ENCODE measurements at places on chromosomes 16 and 17.

DNA sequence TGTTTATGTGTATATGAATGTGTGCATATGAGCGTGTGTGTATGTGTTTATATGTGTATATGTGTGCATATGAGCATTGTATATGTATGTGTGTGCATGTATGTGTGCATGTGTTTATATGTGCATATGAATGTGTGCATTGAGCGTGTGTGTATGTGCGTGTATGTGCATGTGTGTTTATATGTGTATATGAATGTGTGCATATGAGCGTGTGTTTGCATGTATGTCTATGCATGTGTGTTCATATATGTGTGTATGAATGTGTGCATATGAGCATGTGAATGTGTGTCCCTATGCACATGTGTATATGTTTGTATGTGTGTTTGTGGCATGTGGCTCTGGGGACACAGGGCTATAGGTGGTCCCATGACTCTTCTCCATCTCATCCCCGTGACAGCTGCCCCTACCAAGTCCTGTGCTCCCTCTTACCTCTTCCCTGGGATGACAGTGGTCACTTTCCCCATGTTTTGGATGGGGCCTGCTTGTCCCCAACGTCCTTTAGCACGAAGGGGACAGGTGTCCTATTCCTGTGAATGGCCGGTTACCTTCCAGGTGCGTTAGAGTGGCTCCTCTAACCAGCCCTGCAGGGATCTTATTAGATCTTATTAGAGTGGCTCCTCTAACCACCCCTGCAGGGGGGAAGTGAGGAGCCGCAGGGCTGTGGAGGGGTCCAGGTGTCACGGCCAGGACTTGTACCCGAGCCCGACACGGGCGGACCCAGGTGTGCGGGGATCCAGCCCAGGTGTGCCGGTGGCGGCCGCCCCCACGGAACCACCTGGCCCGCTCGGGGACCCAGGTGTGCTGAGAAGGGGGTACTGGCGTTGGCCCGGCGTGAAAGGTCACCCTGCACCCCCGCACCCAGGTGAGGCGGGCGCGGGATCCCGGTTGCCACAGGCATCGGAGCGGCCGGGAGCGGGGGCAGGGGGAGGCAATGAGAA lies 105.6 kb downstream of the SEC14L1 start:
- DNase-seq = no peak

GRCh38 chr16:60279061-60279665 lies 1545.0 kb upstream of the GOT2 start:
- no peak for DNase-seq

DNA sequence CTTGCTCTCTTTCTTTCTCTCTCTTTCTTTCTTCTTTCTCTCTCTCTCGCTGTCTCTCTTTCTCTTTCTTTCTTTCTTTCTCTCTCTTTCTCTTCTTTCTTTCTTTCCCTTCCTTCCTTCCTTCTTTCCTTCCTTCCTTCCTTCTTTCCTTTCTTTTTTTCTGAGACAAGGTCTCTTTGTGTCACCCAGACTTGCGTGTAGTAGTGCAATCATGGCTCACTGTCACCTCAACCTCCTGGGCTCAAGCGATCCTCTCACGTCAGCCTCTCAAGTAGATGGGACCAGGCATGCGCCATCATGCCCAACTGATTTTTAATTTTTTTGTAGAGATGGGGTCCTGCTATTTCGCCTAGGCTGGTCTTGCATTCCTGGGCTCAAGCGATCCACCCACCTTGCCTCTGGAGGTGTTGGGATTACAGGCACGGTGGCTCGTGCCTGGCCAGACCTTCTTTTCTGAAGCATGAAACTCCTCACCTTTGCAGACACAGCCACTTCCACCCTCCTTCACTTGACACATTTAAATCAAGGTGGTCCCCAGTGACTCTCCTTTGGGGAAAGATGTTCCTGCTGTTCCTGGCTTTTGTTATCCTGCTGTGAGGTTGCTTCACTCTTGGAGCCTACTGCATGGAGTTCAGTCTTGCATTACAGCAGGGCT lies 26.8 kb upstream of the NKD1 start:
- DNase-seq = no peak

DNA sequence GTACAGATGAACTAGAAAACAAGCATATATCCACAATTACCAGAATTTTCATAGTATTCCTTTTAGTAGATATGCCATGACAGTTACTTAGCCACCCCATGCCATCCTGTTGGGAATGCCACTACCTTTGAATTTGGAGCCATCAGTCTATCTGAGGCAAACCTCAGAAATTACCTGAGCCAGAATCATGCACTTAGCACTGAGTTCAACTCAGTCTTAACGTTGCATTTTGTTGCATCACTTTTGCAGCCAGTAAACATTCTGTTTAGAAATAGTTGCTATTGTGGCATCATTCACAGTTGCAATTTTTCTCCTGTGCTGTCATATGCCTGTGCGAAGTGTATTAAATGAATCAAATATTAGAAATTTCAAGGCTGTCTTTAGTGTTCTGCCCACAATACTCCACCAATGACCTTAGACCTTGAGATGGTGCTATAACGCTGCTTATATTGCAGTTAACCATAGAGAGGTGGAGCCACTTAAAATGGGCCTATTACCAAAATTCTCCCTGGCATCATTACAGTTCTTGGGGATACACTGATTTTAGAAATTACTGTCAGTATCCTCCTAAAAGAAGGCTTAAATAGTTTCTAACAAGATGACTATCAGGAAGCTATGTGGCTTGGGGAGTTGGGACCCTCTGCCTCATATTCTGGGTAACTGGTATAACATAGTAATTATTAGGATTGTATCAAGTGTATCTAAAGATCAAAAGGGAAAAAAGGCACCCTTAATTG lies 11.1 kb downstream of the PTRH2 start:
- no peak for DNase-seq

- DNase-seq = no peak
Measured at GRCh38 chr16:66085651-66086050, 280.8 kb upstream of the CDH5 start.

- no peak for DNase-seq
Measured at GRCh38 chr16:10840703-10841102, 22.1 kb upstream of the TVP23A start.

DNA sequence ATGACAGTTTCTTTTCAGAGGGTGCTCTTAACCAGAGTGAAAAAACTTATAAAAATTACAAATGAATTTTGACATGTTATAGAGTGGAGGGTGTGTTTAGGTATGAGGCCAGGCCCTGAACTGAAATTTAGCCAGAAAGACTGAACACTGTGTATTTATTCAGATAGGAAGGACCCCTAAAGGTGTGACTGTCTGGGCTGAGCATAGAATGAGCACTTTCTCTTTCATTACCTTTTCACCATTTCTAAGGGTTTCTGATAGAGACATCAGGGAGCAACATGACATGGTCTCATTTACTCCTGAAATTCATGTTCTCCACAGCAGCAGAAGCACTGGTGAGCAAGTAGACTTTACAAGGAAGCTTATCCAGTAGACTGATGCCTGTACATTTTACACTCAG lies 32.9 kb downstream of the MRTFB start:
- no peak for DNase-seq

- DNase-seq = peak; percentile 79
Measured at GRCh38 chr17:29615492-29616299, 7.0 kb downstream of the CORO6 start.

GRCh38 chr17:29102741-29103181 lies 59.8 kb downstream of the PIPOX start:
- no peak for DNase-seq

- DNase-seq = no peak
Measured at GRCh38 chr16:4661661-4662060, 31.7 kb upstream of the NUDT16L1 start.

- DNase-seq = no peak
Measured at GRCh38 chr17:57889252-57889651, 39.4 kb upstream of the MRPS23 start.

DNA sequence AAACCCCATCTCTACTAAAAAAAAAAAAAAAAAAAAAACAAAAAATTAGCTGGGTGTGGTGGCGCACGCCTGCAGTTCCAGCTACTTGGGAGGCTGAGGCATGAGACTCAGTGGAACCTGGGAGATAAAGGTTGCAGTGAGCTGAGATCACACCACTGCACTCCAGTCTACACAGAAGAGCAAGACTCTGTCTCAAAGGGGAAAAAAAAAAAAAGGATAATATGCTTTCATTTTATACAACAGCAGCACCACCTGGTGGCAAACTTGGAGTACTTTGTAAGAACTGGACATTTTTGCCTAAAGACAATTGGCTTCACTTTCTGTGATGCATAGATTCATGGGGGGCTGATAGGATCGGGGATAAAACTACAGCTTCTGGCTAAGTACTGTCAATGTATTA lies 8.5 kb downstream of the CHTF8 start:
- DNase-seq = peak; percentile 9

DNA sequence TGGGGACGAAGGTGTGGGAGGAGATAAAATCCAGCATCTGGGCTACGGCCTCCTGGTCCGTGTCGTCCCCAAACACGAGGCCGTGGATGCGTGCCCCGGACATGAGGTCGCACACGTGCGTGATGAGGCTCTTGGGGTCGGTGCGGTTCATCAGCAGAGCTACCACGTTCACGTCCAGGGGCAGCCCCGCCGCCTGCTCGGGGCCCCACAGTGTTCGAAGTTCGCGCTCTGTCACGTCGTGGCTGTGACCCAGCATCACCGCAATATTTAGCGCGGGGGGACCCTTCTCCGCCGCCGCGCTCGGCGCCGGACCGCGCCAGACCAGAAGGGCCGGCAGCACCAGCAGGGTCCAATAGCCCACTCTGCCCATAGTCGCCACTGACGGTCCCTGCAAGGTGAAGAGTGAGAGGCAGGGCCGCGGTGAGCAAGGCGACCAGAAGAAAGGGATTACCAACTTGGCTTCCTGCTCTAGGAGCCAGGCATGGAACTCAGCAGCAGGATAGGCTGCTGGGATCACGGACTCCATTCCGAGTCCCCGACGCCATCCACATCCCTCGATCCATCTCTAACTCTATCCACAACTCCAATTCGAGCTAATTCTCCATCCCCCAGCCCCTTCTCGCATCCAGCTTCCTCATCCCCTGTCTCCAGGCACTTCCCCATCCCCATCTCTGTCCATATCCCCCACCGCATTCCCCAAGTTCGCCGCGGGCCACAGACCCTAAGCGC lies 2.0 kb downstream of the GRIN2A start:
- DNase-seq = no peak

- DNase-seq = no peak
Measured at GRCh38 chr17:30299000-30299399, 7.3 kb upstream of the BLMH start.

GRCh38 chr17:62092784-62093183 lies 27.7 kb upstream of the MED13 start:
- no peak for DNase-seq

- DNase-seq = peak; percentile 92
Measured at GRCh38 chr16:4053301-4053845, 62.9 kb downstream of the ADCY9 start.

- no peak for DNase-seq
Measured at GRCh38 chr16:865026-865425, 64.5 kb upstream of the GNG13 start.

GRCh38 chr17:35295686-35296085 lies 52.8 kb downstream of the SLFN5 start:
- DNase-seq = no peak

- peak; percentile 99 for DNase-seq
Measured at GRCh38 chr17:7716901-7717755, at the start of gene DNAH2. Gene DNAH2 (plus strand): TSS chr17:7717744. CDS start chr17:7719735, 1,991 bp downstream.

GRCh38 chr16:30927789-30928378 lies 4.5 kb downstream of the FBXL19 start:
- DNase-seq = peak; percentile 94

DNA sequence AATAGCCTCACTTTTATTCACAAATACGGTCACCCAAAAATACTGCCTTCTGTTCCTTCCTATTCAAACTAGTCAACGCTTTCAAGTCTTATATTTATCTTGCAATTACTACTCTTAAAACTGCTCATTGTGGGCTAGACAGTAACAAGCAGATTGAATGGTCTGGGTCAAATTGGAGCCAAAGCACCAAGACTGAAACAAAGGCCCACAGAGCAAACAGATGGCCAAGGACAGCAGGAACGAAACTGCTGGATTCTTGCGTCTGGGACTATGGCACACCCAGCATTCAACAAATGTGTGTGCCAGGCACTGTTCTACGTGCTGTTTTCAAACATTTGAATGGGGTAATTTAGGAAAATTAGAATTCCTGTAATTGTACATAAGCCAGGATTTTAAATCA lies 250.1 kb upstream of the PSMD7 start:
- no peak for DNase-seq

GRCh38 chr17:81536299-81537290 lies 8.4 kb downstream of the FSCN2 start:
- no peak for DNase-seq

- DNase-seq = no peak
Measured at GRCh38 chr16:56332464-56333079, 92.8 kb downstream of the AMFR start.

- DNase-seq = no peak
Measured at GRCh38 chr17:47199627-47200324, 9.4 kb upstream of the MYL4 start.

- DNase-seq = no peak
Measured at GRCh38 chr16:65098916-65099315, 22.9 kb downstream of the CDH11 start.

GRCh38 chr16:4323845-4324488 lies 8.1 kb downstream of the GLIS2 start:
- no peak for DNase-seq

DNA sequence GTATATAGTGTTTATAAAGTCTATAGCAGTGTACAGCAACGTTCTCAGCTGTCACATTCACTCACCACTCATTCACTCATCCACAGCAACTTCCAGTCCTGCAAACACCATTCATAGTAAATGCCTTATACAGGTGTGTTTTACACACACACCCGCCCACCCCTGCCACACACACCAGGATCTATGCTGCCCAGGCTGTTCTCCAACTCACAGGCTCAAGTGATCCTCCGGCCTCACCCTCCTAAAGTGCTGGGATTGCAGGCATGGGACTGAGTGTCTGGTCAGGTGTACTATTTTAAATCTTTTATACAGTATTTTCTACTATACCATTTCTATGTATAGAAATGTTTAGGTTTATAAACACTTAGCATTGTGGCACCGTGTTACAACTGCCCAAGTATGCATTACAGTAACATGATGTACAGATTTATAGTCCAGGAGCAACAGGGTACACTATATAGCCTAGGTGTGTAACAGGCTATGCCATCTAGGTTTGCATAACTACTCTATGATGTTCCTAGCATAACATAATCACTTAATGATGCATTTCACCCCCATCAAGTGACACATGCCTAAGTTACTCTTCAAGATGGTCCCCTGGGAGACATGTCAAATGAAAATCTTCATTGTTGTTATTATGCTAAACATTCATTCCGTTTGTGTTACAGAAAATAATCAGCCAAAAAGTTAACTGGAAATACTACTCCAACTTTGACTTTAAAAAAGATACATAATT lies 42.5 kb downstream of the CREBBP start:
- DNase-seq = no peak

DNA sequence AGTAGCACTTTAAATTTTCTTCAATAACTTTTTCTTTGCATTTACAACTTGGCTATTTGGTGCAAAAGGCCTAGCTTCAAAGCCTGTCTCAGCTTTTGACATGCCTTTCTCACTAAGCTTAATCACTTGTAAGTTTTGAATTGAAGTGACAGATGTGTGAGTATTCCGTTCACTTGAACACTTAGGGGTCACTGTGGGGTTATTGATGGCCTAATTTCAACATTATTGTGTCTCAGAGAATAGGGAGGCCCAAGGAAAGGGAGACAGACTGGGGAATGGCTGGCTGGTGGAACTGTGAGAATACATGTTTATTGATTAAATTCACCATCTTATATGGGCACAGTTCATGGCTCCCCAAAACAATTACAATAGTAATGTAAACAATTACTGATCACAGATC lies 84.1 kb downstream of the TAOK1 start:
- DNase-seq = no peak

- DNase-seq = no peak
Measured at GRCh38 chr16:11615748-11616447, 29.2 kb upstream of the LITAF start.

Data from NCI-H1105 treated with DMSO at 0.1 percent for 48 hours (cell line).